Stimulated activated CD4-positive, alpha-beta T cell treated with anti-CD3 and anti-CD28 coated beads, TNF-alpha, amount 100 ng/mL, for 1 hour (primary cell): ENCODE measurements at places on chromosomes 6 and 20.

DNA sequence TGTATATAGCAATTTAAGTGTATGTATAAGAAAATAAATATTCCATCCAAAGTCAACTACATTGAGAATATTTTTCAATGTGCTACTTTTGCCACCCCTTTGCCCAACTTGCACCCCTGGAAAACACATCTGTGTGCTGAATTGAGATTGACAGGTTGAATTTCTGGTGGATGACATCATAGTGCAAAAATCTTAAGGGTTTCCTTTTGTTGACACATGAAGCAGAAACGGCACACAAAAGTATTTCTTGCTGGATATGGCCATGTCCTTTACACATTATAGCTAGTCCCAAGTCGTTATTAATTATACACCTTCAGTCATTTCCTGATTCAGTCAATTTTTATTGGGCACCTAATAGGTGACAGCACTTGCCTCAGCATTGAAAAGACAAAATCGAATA is 188.7 kb upstream of the FBXL4 start:
- no peak for DNase-seq

DNA sequence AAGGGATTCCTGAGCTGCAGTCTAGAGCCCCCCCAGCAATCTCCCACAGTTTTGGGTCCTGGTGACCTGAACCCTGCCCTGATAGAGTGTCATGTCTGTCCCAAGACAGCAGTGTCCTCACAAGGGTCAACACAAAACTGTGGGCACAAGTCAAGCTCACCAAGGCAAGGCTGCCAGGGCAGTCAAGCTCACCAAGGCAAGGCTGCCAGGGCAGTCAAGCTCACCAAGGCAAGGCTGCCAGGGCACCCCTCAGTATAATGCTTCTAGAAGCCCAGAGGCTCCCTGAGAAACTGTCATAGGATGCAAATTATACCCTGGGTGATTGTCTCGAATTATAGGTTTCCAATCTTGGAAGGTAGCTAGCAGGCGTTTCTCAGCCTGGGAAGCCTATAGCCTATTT is 108.5 kb downstream of the NFATC2 start:
- no peak for DNase-seq

DNA sequence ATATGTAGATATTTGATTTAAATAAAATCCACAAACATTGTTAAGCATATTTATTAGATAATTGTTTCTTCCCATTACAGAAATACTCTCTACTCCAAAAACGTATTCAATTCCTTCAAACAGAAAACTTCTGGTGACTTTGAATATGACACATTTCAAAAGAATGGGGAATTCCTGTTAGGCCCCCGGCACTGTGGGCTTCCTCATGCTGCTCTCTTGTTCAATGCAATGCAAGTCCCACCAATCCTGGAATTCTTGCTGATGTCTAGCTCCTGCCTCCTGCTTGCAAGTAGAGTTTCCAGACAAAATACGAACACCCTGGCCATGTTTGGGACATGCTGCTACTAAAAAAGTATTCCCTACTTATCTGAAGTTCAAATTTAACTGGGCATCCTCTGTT is 544.1 kb downstream of the QKI start:
- no peak for DNase-seq

- no peak for DNase-seq
These were observed 15.9 kb upstream of the PTGIS start for GRCh38 chr20:49583669-49584417.

DNA sequence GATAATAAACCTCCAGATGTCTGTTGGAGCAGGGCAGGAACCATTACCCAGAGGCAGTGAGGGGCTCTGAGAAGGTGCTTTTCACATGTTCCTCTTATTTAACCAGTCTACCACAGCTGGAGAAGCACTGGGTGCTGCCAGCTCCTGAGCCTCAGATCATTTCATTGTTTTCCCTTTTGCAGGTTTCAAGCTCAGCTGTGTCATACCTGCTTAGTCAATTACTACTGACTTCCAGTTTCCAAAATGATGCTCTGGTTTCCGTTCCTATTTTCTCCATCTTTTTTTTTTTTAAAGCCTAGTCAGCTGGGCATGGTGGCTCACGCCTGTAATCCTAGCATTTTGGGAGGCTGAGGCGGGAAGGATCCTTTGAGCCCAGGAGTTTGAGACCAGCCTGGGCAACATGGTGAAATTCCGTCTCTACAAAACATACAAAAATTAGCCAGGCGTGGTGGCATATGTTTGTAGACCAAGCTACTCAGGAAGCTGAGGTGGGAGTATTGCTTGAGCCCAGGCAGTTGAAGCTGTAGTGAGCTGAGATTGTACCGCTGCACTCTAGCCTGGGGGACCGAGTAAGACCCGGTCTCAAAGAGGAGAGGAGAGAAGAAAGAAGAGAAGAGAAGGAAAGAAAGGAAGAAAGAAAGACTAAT is 6.7 kb downstream of the FLOT1 start:
- no peak for DNase-seq

GRCh38 chr6:155382338-155382685 is 68.0 kb upstream of the TFB1M start:
- no peak for DNase-seq

DNA sequence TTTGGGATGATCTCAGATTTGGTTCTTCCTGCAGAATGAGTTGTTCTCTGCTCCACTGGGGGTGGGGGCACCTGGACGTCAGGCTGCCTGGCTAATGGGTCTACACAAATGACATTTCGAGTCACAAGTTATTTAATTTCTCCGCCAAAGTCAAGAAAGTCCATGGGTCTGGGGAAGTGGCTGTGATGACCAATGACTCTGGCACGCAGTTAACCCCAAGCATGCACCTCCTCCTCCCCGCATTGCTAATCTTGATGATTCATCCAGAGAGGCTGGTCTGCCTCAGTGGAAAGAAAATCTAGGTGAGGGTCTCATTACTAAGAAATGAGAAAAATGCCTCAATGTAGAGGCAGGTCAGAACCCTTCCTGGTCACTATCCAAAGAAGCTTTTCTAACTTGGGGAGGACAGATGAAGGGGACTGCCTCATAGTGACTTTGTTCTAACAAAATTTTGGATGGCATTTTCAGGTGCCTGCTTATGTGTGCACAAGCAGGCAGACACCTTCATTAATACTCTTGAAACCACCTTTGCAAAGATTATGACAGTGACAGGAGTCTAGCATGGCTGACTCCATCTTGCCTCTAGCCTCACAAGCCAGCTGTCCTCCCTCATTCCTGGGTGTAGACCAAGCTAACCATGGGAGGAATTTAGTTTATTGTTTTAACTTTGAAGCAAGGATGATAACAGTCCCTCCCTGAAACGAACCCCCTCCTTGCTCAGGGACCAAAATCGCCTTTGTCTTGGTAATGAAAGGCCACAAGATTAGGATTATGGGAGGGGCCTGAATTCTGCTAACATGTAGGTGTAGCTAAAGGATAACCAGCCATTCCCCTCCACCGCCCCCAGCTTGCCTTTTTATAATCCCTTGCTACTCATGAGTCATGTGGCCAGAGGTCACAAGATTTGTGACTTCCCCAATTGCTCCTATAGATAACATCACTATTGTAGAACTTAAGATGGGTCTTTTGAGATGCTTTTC is 98.6 kb upstream of the MRPS10 start:
- DNase-seq: no peak

DNA sequence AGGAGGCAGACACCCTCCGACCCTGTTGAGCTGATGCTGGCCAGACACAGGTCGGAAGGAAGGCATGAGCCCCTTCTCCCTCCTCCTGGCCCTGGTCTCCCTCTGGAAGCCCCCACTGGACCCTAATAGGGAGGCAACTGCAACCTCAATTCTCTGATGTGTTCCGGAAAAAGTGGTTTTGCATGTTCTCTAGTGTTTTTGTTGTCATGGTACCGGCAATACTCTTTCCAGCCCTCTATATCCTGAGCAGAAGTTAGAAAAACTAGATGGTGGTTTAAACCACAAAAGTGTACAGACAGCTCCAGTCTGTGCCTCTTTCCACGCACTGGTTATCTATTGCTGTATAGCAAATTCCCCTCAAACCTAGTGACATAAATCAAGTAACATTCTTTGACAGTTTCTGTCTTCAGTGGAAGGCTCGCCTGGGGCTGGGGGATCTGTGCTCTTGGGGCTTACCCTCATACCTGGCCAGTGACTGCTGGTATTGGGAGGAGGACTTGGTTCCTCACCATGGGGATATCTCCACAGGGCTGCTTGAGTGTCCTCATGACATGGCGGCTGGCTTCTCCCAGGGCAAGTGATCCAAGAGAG is 37.0 kb downstream of the SYTL3 start:
- DNase-seq: peak; percentile 14

DNA sequence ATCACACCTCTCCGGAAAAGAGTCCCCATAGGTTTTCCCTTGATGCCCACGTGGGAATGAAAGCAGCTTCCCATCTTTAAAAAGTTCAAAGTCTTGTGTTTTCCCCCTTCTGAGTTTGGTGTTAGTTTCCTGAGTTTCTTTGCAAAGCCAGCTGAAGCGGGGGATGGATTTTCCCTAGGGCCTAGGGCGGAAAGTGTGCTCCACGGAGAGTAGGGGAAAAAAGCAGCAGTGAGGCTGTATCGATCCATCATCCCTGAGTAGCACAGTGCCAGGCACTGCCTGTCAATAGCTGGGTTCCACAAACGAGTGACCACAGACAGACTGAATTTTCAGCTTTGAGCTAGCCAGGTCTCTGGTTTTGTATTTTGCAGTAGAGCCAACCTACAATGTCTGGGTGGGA is 1.3 kb downstream of the DAAM2 start:
- no peak for DNase-seq

DNA sequence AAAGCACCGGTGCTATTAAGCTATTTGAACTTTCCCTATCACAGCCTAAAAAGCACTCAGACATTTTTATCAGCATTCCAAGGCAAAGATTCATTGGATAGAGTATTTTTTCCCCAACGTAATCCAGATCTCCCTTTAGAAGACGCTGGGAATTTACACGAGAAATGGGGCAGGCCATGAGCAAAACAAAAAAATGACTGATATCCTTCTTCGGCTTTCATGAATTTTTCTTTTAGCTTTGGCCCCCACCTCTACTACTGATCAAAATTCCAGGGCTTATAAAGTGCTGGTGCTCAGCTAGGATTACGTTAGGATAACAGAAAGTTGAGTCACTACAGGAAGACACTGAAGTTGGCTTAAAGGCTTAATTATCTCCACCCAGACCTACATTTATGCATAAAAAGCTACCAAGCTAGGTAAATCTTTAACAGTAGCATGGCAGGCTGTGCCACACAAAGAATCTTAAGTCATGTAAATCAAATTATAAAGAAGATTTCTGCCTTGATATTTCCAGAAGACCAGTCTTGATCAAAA is 418.5 kb upstream of the BTBD3 start:
- DNase-seq: no peak

DNA sequence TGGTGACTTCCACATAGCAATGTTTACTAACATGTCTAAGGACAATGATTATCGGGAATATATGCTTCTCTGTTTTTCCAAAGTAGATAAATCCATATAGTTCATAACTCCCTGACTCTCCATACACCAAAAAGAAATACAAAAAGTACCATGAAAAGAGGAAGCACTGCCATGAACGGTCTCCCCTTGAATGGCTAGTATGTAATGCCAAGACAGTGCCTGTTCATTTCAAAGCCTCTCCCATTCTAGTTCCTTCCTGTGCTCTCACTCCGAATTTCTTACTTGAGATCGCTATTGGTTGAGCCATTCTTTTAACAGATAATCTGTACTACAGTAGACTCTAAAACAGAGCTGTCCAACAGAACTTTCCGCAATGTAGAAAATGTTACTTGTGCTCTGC is 54.8 kb upstream of the EDN1 start:
- DNase-seq: no peak
